Mesenteric fat pad (tissue), 1 donor: ENCODE measurements at places on chromosomes 6 and 20. TPM values are rescaled to one million over a fixed set of nuclear protein-coding genes. Genes with fewer than 3 reads are reported as not detected.

Gene ID4
- 203 TPM for total RNA-seq

Gene LTB
- 1.4 TPM for total RNA-seq

Gene IL17A
- not detected for total RNA-seq

Gene CST3
- 1,237 TPM for total RNA-seq

Gene ULBP3
- 3.0 TPM for total RNA-seq

Gene AP5S1
- 13.2 TPM for total RNA-seq

Gene PRND
- not detected for total RNA-seq

Gene POU5F1
- total RNA-seq: 0.93 TPM

Gene SLC26A8
- total RNA-seq: 0.35 TPM

DNA sequence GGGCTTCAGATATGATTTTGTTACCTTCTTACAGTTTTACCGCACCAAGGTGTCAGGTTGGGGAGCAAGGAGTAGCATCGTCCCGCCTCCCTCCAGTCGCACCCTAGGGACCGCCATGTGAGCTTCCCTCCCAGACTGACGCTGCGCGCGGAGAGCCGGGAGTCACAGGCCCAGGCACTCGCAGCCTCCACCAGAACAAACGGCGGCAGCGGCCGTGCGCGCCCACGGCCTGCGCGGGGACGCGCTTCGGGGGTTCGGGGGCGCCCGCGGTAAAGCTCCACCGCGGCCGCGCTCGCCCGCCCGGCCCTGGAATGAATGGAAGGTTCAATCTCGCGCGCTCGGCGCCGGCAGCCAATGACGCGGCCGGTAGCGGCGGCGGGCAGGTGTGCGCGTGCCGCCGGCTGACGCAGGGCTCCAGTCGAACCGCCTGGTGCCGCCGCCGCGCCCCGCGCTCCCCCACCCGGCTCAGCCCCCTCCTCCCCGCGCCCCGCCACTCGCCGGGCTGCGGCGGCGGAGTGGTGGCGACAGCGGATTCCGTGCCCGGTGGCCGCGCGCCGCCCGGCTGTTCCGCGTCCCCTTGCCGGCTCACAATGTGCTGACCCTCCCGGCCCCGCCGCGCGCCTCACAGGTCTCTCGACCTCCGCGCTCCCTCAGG, 16.5 kb upstream of the LIN28B start:
- DNase-seq: no peak

GRCh38 chr20:29873946-29874345, 1383.5 kb upstream of the DEFB115 start:
- DNase-seq: peak; percentile 95

- DNase-seq: no peak
Observed at GRCh38 chr6:6654599-6655575, 66.4 kb downstream of the LY86 start.

- no peak for DNase-seq
Observed at GRCh38 chr6:106525107-106525881, 104.0 kb downstream of the RTN4IP1 start.

GRCh38 chr6:48664826-48665225, 553.8 kb upstream of the PTCHD4 start:
- DNase-seq: no peak

DNA sequence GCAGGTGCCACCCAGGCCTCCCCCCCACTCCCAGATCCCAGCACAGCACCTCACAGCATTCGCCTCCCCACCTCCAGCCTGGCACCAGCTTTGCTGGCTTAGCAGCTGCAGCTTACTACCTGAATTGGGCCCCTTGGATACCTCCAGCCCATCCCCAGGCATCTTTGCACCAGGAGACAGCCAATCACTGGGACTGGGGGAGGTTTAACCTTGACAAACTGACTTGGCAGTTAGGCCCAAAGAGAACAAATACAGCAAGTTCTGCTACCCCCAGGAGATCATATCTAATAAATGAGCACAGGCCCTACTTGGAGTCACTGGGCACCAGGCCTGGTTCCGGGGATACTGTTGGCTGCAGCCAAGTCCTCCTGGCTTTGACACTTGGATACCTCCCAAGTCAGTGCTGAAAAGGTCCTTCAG, 8.8 kb downstream of the PDRG1 start:
- DNase-seq: no peak

DNA sequence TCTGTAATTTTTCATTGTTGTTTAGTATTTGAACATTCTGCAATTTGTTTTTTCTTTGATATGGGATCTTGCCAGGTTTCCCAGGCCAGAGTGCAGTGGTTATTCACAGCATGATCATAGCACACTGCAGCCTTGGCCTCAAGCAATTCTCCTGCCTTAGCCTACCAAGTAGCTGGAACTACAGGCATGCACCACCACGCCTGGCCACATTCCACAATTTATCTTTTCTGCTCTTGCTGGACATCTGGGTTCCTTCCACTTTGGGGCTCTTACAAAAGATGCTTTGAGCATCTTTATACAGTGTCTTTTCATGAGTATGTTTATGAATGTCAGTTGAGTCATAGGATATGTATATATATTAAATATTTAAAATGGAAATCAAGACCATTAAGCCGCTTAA, 42.0 kb downstream of the PGM3 start:
- DNase-seq: no peak

DNA sequence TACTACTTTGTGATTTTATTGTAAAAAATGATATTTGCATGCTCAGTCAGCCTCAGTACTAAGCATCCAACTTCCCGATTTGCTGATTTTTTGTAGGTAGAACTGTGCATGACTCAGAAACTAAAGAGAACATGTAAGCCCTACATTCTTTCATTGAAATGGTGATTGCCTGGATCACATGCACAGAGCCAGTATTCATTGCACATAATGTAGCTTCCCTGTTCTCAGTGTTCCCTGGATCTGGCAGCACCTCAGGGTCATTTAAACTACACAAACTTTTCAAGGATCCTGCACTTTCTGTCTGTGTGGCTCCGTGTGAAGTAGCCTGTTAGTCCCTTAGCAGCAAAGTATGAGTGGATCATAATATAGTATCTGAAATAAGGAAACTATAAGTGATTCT, 422.9 kb upstream of the AGPAT4 start:
- no peak for DNase-seq

DNA sequence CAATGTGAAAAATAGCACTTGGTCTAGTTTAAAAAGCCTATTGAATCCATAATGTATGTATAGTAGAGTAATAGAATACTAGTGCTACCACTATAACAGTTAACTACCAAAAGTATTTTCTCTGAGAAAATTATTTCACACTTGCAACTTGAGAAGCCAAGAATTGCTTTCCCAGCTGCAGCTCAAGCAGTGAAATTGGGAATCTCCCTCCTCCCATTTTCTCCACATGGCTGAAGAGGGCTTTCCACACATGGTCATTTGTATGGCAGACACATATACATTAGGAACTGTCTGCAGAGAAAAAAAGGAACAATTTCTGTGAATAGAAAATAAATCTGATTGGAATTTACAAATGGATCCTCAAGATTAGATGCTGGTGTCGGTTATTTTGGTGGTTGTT, 34.5 kb downstream of the TOMM6 start:
- DNase-seq: no peak

- DNase-seq: no peak
Observed at GRCh38 chr6:10411971-10412460, 2.9 kb downstream of the TFAP2A start.
